ENCODE measurements at places on chromosomes 1 and 21.

DNA sequence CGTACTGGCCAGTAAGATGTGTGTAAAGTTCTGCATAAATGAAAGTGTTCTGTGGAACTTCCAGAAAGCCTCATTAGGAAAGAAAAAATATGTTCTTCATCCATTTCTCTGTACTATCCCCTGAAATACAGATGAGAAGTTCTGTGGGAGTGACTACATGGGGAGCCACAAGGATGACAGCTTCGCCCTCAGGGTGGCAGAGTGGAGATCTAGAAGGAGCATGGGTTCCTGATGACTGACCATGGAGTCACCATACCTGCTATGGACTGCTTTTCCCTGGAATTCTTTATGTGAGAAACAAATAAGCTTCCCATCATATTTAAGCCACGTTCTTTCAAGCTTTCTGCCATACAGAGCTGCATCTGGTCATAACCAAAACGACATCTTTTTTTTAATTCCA lies 113.9 kb upstream of the RGS1 start:
- no peak for DNase-seq

DNA sequence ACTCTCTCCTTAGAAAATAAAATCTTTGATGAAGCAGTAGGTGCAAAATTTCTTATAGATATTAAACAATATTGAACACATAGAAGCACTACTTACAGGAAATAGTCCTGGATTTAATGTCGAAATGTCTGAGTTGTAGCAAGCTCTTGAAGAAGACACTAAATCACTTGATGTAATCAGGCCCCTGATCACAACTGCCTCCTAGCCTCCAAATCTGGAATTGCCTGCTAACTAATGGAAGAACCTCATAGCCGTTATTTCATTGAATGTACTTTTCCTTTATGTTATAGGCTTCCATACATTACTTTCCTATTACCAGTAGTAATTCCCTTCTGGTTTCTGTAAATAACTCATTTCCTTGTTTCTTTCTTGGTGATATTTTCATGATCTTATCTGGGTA lies 675.7 kb upstream of the CHRM3 start:
- DNase-seq: no peak

DNA sequence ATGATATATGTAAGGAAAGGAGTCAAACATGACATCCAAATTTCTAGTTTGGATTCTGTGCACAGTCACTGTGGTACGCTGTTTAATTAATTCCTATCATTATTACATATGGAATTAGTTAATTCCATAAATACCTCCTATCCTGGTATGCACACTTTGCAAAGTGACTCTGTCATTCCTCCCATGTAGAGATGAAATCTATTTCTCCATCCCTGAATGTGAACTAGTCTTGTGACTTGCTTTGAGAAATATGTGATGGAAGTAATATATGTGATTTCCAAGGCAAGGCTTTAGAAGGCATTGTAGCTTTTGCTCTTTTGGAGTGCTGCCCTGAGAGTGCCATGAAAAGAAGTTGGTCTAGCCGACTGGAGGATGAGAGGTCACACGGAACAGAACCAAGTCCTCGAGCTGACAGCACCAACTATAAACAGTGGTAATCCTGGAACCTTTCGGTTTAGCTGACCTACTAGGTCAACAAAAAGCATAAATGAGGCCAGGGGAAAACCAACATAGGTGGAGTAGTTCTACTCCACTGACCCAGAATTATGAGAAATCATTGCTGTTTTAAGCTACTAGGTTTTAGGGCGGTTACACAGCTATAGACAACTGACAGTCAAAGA lies 1.5 kb downstream of the SELENOF start:
- no peak for DNase-seq

DNA sequence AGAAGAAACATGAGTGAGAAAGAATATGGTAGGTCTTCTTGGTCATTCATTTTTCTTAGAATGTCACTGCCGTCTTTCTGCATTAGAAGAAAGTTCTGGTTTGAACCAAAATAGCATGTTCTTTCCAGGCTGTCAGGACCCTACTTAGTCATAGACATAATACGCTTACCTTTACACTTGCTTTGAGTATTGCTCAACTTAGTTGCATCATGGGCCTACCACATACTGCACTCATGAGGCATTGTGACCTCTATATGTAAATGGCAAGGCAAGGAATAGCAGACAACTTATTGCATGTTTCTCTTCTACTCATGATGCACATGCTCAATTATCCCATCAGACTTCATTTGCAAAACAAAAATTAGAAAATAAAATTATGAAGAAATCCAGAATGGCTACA lies 415.0 kb downstream of the HLX start:
- DNase-seq: no peak

- no peak for DNase-seq
Measured at GRCh38 chr1:5620997-5621396, 371.2 kb downstream of the NPHP4 start.

- DNase-seq: no peak
Measured at GRCh38 chr1:41314376-41315145, 46.7 kb upstream of the FOXO6 start.

DNA sequence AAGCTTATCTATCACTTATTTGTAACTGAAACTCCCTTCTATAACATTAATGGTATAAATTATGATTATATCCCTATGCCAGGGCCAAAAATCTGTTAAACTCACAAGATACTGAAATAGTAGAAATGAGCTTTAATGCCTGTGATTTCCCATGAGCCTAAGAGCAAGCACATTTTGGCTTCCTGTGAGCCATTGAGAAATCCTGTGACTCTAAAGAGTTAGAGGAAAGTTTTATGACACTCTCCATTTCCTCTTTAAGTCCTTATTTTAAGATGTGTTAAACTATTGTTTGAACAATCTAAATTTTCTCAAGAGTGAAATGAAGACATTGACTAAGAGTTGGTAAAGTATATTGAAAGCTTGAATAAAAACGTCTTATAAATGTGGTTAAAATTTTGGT lies 45.6 kb downstream of the SUCO start:
- no peak for DNase-seq

GRCh38 chr1:242205622-242206489 lies 207.0 kb upstream of the MAP1LC3C start:
- no peak for DNase-seq

Data from GM19239 (cell line).